ENCODE measurements at places on chromosomes 5 and 9. TPM values are rescaled to one million over a fixed set of nuclear protein-coding genes. Genes with fewer than 3 reads are reported as not detected.

GRCh38 chr9:121960665-121961064 is 132.4 kb downstream of the TTLL11 start:
- no peak for DNase-seq

- DNase-seq: no peak
Observed at GRCh38 chr5:19564036-19564435, 424.0 kb downstream of the CDH18 start.

GRCh38 chr5:5331848-5332247 is 90.6 kb upstream of the ICE1 start:
- DNase-seq: peak; percentile 78

GRCh38 chr5:52709167-52709925 is 78.4 kb upstream of the ITGA1 start:
- DNase-seq: peak; percentile 84

- no peak for DNase-seq
Observed at GRCh38 chr5:41817625-41818301, 52.5 kb downstream of the OXCT1 start.

DNA sequence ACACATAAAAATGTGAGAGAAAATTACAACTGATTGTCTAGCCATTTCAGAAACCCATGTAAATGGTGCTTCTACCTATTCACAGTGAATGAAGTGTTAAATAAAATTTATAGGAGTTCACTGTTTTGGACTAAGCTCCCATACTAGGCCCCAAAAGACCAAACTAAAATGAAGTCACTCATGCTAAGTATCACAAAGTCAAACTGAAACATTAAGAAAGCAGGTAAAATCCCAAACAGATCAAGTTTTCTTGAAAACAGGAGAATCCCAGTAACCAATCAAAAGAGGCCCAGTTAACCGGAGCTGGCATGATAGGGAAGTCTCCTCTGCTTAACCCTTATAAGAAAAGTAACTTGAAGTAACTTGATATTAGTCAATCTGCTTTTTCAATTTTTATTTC is 35.2 kb upstream of the MYOT start:
- no peak for DNase-seq

GRCh38 chr5:172110921-172111851 is 76.8 kb downstream of the STK10 start:
- no peak for DNase-seq

DNA sequence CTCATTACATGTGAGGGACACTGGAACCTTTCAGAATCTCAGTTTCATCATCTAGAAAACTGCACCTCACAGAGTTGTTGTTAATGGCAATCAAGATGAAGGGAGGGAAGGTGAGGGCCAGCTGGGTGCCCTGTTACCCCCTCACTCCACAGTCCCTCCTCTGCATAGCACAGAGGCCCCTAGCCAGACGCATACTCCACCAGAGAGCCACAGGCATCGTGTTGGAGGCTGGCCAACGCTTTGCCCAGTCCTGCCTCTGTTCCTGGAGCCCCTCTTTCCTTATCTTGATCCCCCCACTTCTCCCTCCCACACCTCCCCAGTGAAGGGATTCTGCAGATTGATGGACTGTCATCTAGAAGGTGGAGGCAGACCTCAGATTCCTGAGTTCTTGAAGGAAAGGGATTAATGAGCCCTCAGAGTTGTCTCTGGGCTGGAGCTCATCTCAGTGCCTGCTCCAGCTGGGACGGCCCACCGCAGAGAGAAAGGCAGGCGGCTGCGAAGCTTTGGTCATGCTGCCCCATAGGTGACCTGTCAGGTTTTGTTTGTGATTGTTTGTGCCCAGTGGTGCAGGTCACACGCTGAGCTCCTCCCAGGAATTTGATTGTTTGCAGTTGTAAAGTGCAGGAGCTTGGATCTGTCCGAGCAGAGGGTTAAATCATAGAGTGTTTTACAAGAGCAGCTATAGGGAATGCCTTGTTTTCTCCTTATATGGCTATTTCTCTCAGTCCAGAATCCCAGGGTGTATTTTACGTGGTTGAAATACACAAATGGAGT is 487.3 kb downstream of the CCDC171 start:
- DNase-seq: peak; percentile 93

GRCh38 chr9:135324329-135324728 is 155.3 kb upstream of the PPP1R26 start:
- no peak for DNase-seq

GRCh38 chr5:93078082-93079038 is 502.7 kb downstream of the NR2F1-AS1 start:
- peak; percentile 95 for DNase-seq

GRCh38 chr9:21383627-21384026 is 1.6 kb downstream of the IFNA2 start:
- DNase-seq: no peak

- no peak for DNase-seq
Observed at GRCh38 chr9:24518545-24518944, 27.2 kb downstream of the IZUMO3 start.

NR6A1 gene
- 6.1 TPM for total RNA-seq

OR13C5 gene
- total RNA-seq: 0.15 TPM

SHISAL2B gene
- not detected for total RNA-seq

TTF1 gene
- total RNA-seq: 18.4 TPM

MGAT1 gene
- 58.4 TPM for total RNA-seq

OR1L1 gene
- not detected for total RNA-seq

FAM53C gene
- 26.2 TPM for total RNA-seq
